ENCODE measurements at places on chromosomes 5 and 9.

DNA sequence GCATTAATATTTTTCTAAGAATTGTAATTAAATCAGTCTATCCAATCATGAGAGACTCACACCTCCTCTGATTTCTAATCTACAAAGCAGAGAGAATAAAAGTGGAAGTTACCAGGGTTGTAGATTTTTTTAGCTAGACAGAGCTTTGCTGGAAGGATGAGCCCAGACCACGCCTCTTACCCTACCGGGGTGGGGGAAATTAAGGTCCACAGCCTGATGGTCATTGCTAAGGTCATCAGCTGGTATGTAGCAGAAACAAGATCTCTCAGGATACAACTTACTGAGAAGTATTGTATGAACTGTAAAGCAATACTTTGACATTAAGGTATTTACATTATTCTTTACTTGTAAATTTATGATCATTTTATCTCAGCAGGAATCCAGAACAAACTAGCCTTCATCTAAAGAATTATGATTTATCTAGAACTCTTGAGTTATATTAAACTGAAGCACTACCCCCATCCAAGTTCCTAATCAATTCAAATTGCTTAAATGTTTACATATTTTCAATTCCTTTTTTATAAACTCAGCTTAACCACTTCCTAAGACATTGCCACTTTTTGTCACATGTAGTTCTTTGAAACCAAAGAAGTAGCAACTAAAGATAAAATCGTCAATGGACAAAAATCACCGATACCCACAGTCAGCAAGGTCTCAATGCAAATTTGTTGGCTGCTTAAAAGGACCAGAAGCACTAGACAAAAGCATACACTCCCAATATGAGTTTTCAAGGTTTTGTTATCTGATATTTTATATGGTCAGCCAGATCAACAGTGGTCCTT lies 225.8 kb upstream of the DAPK1 start:
- no peak for DNase-seq

- no peak for DNase-seq
Observed at GRCh38 chr5:104199771-104200170, 637.2 kb upstream of the NUDT12 start.

- DNase-seq = peak; percentile 69
Observed at GRCh38 chr5:113776832-113777525, 263.5 kb downstream of the YTHDC2 start.

GRCh38 chr5:6736524-6737042 lies 23.4 kb downstream of the TENT4A start:
- no peak for DNase-seq

GRCh38 chr5:102932781-102933180 lies 177.7 kb downstream of the PAM start:
- DNase-seq = no peak

- DNase-seq = no peak
Observed at GRCh38 chr5:136734628-136735027, 369.3 kb upstream of the TRPC7 start.

- DNase-seq = no peak
Observed at GRCh38 chr9:133522073-133522910, 2.5 kb downstream of the MYMK start.

GRCh38 chr5:6393596-6394194 lies 15.3 kb upstream of the MED10 start:
- no peak for DNase-seq
